ENCODE measurements at places on chromosomes 4 and X. TPM values are rescaled to one million over a fixed set of nuclear protein-coding genes. Genes with fewer than 3 reads are reported as not detected.

SSX4B gene
- not detected for total RNA-seq

SPACA5B gene
- not detected for total RNA-seq

SHROOM4 gene
- 0.92 TPM for total RNA-seq

NAP1L2 gene
- total RNA-seq: 10.2 TPM

DNA sequence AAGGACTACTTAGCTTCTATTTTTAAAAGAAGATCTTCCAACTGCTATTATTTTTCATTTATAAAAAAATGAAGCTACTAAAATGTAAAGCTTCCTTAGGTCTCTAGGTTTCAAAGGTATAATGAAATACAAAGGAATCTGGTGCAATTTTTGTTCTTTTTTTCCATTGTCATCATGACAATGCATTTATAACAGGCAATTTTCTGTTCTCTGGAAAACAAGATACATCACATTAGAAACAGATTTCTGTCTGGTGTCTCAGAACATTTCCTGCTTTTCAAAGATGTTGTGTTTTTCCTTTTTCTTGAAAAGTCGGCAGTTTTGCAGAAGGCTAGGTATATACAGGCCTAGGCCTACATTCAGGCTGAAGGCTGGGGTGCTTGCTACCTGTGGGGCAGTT is 63.6 kb upstream of the ATP8A1 start:
- DNase-seq: no peak

GRCh38 chr4:153084980-153085630 is 119.1 kb upstream of the TRIM2 start:
- DNase-seq: peak; percentile 52

DNA sequence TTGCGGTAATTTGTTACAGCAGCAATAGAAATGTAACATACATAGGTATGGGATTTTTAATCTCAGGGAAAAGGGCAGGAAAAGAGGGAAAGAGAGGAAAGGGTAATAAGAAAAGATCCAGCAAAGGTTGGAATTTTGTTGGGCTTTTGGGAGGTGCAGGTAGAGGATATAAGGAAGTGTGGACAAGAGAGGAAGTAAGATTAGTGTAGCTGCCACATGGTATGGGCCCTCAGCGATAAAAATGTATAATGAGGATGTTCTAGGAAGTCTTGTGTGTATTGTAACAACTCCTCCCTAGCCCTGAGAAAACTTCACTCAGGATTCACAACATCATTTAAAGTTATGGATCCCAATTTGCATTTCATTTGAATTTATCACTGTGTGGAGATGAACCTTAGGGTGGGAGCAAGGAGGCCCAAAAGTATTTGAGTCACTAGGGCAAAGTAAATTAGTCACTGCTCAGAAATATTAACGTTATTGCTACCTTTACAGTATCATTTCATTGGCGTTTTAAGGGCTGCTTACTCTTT is 2.8 kb upstream of the IL21 start:
- DNase-seq: no peak

- no peak for DNase-seq
Measured at GRCh38 chr4:185202984-185203485, 765 bp downstream of the CFAP97 start.

DNA sequence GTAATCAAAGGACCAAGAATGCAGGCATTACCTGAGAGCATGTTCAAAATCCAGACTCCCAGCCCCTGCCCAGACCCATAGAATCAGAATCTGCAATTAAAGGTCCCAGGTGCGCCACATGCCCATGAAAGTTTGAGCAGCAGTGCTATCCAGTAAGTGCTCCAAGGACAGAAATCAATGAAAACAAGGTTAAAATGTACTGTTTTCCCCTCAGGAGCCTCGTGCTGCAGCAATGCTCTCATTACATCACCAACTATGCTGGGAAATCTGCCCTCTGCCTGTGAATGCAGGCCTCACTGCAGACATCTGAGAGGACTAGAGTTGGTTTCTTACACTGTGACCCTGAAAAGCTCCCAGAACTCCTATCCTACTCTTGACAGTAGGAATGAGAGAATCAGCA is 21.1 kb downstream of the ANXA5 start:
- DNase-seq: no peak

DNA sequence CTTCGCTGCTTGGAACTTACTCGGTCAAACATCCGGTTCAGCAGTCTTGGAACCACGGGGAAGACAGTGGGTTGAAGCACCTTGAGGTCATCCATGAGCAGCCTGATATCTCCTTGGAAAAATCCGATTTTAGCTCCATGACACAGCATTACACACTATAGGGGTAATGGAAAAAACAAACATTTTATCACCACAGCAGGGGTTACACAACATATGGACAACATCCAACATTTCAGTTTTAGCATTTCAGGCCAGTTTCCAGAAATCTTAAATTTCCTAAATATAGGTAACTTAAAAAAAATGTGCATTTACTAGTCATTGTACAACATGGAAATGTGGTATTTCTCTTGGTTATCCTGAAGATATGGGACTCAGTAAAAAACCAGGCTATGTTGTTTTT is 34.4 kb upstream of the CENPU start:
- no peak for DNase-seq

DNA sequence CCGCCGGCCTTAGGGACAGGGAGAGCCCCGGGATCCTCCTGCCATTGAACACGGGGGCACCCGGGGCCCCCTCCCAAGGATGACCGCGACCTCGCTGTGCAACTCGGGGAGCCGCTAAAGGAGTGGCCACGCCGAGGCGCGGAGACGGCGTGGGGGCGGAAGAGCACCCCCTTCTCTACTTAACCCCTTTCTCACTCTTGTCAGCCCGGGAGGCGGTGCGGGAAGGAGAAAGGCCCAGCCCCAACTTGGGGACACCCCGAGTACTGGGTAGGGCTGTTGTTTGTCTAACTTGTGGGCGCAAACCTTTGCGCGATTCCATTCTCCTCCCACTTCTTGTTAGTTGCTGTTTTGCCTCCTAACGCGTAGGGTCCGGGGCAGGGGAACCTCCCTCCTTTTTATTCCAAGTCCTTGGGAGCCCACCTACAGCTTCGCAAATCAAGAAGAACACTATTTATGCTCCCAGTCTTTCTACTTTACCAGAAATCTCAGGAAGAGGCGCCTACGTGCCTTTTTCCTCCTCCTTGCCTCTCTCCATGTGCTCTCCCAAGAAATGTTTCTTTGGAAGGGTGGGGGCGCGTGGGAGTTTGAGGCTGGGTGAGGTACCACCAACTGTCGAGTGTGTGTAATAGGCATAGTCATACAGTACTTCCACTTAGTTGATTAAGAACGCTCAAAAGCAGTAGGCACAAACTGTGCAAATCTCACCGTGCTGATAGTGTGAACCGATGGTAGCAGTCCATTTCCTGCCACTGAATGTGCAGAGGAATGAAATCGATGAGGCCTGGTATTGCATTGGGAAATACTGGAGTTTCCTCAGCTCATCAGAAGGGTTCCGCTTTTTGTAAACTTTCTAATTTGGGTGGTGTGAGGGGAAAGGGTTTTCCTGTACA is 813 bp downstream of the DIAPH2 start:
- peak; percentile 57 for DNase-seq

DNA sequence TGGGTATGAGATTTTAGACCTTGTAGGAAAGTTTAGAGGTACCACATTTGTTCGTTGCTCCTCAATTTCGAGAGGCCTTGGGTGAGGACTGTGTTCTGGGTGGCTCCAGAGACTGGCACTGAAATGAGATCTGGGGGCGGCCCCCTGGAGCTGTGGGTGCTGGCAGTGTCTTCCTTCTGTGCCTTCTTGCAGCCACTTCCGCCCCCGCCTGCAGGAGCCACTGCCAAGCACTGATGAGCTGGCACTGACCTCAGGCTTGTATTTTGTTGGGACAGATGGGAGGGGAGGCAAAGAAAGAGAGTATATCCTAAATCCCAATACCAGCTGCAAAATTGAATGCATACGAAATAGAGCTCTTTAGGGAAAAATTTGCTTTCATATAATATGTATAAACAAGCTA is 64.5 kb upstream of the CLDN34 start:
- DNase-seq: peak; percentile 70

All from Daoy (cell line).